ENCODE measurements at places on chromosomes 13 and 19. TPM values are rescaled to one million over a fixed set of nuclear protein-coding genes. Genes with fewer than 3 reads are reported as not detected.
A peak's percentile ranks its signal among the peaks of the same experiment; 100 is the strongest.

DNA sequence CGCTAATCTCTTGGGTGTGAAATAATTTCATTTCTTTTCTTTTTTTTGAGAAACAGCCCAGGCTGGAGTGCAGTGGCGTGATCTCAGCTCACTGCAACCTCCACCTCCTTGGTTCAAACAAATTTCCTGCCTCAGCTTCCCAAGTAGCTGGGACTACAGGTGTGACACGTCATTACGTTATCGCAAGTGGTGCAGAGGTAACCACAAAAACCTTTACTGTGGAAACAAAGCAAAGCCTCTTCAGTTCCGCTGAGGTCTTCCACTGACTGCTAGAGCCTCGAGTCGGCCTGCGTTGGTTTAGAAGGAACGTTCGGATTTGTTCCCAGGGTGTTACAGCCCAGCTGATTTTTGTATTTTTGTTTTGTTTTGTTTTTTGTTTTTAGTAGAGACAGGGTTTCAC, 2.0 kb upstream of the ZNF784 start:
- H3K36me3 ChIP-seq, result no peaks in the 10 kb centered on the region
- H3K4me1 ChIP-seq, result peaks cover 28% of the 10 kb centered on the region
- peak; percentile 76 for DNase-seq
- H3K4me3 ChIP-seq, result peak overlapping the region; percentile 42

- peaks cover 12% of the 10 kb centered on the region for H3K4me1 ChIP-seq
- H3K27me3 ChIP-seq, result peaks cover 56% of the 10 kb centered on the region
These were observed 1.1 kb downstream of the SOX1 start for GRCh38 chr13:112067871-112068539.

DNA sequence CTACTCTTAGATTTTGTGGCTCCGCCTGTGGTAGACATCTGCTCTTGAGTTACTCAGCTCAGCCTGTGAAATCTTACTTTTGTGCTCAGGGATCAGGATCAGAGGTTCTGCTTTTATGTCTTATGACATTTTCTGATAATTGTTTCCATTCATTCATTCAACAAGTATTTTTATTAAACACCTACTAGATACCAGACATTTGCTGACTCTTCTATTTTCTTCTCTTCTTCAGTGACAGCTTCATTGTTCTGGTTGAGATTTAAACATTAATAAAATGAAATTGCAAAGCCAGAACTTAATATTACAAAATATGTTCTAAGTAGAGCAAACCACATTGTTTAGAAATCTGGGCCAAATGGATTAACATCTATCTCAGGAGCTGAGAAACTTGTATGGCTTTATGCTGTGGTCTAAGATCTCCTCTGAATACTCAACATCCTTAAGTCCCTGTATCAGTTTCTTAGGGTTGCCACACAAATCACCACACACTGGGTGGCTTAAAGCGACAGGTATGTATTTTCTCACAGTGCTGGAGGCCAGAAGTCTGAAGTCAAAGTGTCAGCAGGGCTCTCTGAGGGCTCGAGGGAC, 15.8 kb upstream of the MICU2 start:
- no peaks in the 10 kb centered on the region for H3K36me3 ChIP-seq
- H3K27me3 ChIP-seq, result peaks cover 11% of the 10 kb centered on the region
- H3K4me3 ChIP-seq, result no peak overlapping the region
- no peaks in the 10 kb centered on the region for H3K4me1 ChIP-seq

GRCh38 chr13:113852536-113853517, 11.0 kb downstream of the GAS6 start:
- DNase-seq, result peak; percentile 5
- H3K27me3 ChIP-seq, result no peaks in the 10 kb centered on the region
- no peak overlapping the region for H3K27ac ChIP-seq
- H3K36me3 ChIP-seq, result no peaks in the 10 kb centered on the region
- H3K4me1 ChIP-seq, result peaks cover 8% of the 10 kb centered on the region

DNA sequence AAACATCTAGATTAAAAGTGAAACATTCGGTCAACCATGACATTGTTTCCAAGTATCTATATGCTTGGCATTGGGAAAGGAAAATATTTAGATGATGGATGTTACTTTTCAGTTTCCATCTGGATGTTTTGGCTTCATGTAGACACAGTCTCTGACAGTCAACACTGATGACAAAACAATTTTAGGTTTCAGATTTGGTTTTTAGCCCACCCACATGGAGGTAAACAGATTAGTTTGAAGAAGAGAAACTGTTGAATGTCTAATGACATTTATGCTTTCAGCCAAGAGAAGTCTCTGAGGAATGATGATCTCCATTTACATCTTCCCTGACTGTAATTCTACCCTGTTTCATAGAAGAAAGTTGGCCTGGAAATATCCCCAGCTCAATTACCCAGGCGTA, 379.1 kb downstream of the SLITRK6 start:
- no peaks in the 10 kb centered on the region for H3K4me1 ChIP-seq
- H3K27me3 ChIP-seq, result no peaks in the 10 kb centered on the region
- no peak for DNase-seq
- H3K27ac ChIP-seq, result no peak overlapping the region
- no peak overlapping the region for H3K4me3 ChIP-seq

- H3K27ac ChIP-seq, result peak overlapping the region; percentile 88
- peak overlapping the region; percentile 84 for H3K4me3 ChIP-seq
- DNase-seq, result peak; percentile 44
- H3K4me1 ChIP-seq, result peaks cover 22% of the 10 kb centered on the region
These were observed 391 bp downstream of the ZNF761 start for GRCh38 chr19:53432088-53432661.

- no peaks in the 10 kb centered on the region for H3K36me3 ChIP-seq
- no peak for DNase-seq
- H3K27me3 ChIP-seq, result peaks cover 82% of the 10 kb centered on the region
- peak overlapping the region; percentile 46 for H3K4me3 ChIP-seq
These were observed 14.9 kb downstream of the ZIC5 start for GRCh38 chr13:99956473-99957349.

DNA sequence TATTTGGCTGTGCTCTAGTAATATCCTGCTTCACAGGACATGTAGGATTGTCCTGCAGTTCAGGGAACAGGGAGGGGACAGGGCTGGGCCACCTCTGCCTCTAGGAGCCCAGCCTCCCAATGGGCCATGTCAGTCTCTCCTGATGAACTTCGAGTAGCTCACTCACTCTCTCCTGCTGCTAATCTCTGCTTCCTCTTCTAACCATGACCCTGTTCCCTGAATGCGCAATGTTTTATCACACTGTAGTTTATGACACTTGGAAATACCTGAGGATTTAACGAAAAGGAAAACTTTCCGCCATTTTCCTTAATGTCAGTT, 9.2 kb downstream of the PARP4 start:
- DNase-seq, result no peak
- no peak overlapping the region for H3K27ac ChIP-seq
- H3K27me3 ChIP-seq, result no peaks in the 10 kb centered on the region

DNA sequence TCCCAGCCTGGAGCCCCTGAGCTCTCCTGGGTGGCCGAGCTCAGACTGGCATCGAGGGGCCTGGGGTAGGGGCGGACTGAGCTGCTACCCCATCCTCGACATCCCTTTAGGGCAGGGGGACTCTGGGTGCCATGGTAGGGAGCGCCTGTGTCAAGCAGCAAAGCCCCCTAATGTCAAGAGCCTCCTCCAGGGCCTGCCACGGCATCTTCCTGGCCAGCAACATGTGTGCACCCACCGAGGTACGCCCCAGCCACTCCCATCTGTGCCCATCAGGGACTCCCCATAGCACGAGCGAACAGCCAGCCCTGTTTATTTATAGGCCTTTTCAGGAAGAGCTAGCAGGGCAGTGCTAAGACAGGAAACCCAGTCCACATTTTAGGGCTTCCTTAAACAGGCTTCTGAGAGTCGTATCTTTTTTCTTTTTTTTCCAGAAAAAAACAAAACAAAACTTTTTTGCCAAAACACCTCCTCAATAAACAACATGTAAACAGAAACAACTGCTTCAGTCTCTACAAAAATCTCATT, 14.3 kb downstream of the LRP3 start:
- no peaks in the 10 kb centered on the region for H3K4me1 ChIP-seq
- no peaks in the 10 kb centered on the region for H3K36me3 ChIP-seq
- no peak overlapping the region for H3K27ac ChIP-seq
- no peak overlapping the region for H3K4me3 ChIP-seq

DNA sequence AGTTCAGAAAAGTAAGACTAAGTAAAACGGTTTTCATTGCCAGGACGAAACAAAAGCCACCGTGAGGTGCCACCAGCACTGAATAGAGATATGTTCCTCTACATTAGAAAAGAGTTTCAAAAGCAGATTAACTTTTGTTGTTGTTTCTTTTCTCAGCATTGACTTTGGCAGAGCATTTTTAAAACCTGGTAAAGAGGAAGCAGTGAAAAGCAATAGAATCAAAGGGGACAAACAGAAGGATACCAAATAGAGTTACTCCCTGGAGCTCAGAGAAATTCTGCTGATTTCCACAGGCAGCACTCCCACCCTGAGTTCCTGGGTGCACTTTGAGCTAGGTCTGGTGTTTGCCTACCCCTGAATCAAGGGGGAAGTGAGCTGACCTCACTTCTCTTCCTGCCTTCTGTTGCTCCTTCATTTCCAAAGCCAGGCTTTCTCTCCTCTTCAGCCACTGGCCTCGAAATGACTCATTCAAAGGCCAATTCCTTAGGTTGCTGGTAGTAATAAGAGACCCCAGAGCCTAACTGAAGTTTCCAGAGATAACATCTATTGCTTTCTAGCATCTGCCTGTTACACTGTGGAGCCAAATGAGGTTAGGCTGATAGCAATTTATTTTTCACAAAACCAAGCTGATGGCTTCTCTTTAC, 11.3 kb upstream of the ERICH6B start:
- no peaks in the 10 kb centered on the region for H3K36me3 ChIP-seq
- no peak overlapping the region for H3K4me3 ChIP-seq
- peaks cover 25% of the 10 kb centered on the region for H3K27me3 ChIP-seq

DNA sequence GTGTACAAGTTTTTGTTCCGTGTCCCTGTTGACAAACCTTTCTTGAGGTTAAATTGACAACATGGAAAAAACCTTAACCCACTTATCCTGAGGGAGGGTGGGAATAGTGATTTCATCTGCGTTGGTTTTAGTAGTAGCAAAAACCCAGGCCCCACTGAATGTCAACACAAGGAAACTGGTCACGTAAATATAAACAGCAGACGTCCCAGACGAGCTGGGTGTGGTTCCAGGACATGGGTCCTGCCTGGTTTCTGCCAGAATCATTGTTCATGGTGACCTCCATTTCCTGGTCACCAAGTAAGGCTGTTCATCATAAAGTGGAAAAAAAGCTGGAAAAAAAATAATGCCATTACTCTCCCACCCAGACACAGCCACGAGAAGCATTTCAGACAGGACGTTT, 16.9 kb upstream of the F2RL3 start:
- H3K36me3 ChIP-seq, result peaks cover 22% of the 10 kb centered on the region
- no peaks in the 10 kb centered on the region for H3K27me3 ChIP-seq
- peaks cover 11% of the 10 kb centered on the region for H3K4me1 ChIP-seq
- DNase-seq, result no peak

GRCh38 chr13:40897053-40897452, 107.6 kb downstream of the SLC25A15 start:
- no peaks in the 10 kb centered on the region for H3K27me3 ChIP-seq
- H3K4me3 ChIP-seq, result no peak overlapping the region
- H3K4me1 ChIP-seq, result no peaks in the 10 kb centered on the region

CGB3 gene
- not detected for total RNA-seq

TMEM205 gene
- 33.2 TPM for total RNA-seq

Measured in activated CD4-positive, alpha-beta memory T cell treated with anti-CD3 and anti-CD28 coated beads for 36 hours (primary cell).